ENCODE measurements at places on chromosomes 4 and X.

DNA sequence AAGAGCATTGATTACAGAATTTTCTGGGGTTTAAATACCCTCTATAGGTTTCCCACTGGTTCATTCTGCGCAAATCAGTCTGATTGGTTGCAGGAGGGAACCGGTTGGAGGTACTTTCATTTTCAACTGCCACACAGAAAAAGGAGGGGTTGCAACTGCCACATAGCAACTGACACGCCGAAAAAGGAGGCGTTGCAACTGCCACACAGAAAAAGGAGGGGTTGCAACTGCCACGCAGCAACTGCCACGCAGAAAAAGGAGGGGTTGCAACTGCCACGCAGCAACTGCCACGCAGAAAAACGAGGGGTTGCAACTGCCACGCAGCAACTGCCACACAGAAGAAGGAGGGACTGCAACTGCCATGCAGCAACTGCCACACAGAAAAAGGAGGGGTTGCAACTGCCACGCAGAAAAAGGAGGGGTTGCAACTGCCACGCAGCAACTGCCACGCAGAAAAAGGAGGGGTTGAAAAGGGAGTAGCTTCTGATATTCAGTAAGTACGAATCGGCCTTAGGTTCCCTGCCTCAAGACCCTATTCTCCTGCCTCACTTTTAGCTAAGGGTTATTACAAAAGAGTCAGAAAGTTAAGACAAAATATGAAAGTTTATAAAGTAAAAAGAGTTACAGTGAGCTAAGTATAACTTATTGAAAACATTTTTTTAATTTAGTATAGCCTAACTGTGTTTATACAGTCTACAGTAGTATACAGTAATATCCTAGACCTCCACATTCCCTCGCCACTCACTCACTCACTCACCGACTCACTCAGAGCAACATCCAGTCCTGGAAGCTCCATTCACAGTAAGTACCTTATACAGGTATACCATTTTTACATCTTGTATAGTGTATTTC, 431.8 kb downstream of the KCTD8 start:
- no peak for DNase-seq

GRCh38 chr4:173801361-173801760, 271.3 kb upstream of the HAND2 start:
- no peak for DNase-seq

DNA sequence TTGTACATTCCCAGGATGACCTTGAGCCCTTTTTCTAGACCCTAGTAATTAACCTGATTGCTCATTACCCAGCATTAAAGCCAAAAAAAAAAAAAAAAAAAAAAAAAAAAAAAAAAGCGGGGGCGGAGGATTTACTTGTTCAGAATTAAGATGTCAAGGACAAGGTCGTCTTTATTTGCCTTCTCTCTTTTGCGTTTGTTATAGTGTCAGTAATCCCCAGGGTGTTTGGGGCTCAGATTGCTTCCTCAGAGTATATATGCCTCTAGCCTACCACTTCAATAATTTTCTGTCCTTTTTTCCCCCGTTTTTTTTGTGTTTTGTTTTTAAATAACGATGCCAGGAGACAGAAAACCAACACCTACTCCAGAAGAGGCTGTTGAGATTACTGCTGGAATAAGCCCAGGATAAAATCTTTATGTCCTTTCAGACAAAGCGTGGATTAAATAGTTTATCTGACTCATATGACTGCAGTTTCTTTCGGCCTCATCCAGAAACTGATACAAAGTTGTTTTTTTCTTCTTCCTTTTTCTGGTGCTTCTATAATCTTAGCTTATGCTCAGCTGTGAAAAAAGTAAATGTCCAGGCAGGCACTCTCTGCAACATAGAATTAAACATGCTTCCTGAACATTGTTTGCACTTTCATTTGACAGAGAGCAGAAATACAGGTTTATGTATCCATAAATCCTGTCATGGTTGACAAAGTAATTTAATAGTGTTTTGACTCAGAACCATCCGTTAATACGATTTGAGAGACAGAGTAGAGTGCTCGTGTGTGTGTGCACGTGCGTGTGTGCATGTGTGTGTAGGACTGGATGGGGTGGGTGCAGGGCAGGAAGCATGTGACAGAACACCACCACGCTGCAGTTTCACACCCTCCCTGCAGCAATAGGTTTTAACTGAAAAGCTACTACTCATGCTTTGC, 138.6 kb downstream of the AFF1 start:
- DNase-seq, result no peak

- no peak for DNase-seq
These were observed 82.8 kb downstream of the ARSF start for GRCh38 chrX:3124031-3124430.

DNA sequence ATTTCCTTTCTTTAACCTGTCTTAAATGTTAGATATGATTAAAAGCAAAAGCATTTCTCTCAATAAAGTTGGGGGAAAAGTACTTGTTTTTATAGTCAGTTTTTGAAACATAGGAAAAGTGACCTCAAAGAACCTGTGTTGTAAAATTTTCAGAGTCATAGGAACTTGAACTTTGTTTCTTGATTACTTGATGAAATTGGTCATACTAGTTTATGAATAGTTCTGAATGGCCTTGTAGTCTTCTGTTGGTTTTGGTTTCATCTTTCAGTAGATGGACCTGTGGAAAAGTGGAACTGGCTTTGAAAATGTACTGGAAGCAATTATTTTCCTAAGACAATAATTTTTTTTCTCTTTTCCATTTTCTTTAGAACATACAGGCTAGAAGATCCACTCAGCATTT, 222.2 kb upstream of the NUDT6 start:
- no peak for DNase-seq

GRCh38 chr4:126172126-126172525, 857.4 kb downstream of the FAT4 start:
- DNase-seq, result no peak

DNA sequence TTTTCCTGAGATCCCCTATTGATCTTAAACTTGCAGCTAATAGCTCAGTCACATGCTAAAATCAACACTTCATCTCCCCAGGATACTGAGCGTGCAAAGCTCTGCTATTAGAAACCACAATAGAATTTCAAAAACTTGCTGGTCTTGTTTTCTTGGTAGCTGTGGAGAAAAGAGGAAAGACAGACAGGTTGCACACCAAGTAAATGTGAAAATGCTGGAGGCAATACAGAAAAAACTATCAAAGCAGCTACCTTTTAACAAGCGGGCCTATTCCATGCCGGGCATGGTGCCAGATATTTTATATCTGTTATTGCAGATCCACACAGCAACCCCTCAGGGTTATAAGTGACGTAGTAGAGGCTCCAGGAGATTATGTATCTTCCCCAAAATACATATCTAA, 171.9 kb downstream of the DCTD start:
- DNase-seq, result no peak

DNA sequence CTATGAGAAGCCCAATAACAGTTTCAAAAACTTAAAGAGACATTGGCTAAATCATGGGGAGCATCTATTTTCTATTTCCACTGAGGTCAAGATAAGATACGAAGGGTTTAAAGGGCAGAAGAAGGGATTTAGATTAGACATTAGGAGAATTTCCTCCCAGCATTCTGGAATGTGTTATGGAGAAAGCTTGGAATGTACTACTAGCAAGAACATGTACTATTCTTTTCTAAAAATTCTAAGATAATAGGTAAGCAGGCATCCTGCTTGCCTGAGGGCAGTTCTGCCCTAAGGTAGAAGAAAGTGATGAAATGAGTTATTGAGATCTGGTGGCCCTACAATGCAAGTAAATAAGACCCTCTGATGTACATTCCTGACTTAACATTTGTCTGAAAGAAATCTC, 279.2 kb downstream of the NR3C2 start:
- DNase-seq, result no peak

- DNase-seq, result no peak
These were observed 132.8 kb upstream of the MAP9 start for GRCh38 chr4:155509555-155509954.

DNA sequence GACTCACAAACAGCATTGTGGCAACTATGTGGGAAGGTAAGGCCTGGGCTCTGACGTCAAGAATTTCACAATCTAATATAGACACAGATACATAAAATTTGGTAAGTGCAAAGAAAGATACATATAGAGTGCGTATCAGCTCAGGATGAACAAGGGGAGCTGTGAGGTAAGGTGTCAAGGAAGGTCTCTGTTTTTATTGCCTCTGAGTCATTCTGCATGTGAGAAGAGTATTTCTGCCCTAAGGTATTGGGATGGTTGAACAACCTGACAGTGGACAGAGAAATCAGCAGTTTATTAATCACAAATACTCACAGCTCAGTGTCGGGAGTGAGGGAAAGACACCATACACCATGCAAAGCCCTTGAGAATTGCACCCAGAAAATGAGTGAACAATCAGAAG, 89.8 kb downstream of the COMMD8 start:
- no peak for DNase-seq

- DNase-seq, result no peak
These were observed 46.6 kb downstream of the ANKRD17 start for GRCh38 chr4:73211968-73212367.

DNA sequence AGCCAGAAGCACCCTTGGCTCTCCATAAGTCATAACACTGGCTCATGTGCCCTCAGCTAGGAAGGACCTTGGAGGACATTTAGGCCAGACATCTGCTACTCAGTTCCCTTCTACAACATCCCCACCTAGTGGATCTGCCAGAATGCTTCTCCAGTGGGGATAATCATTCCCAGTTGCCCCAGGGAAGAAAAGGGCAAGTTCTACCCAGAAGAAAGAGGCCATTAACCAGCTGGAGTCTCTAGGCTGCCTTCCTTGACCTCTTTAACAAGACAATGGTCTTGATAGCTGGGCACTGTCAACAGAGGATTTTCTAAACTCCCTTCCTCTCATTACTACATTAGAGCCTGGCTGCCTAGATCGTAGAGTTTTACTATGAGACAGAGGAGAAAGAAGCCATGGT, 42.0 kb downstream of the LGI2 start:
- no peak for DNase-seq
